ENCODE measurements at places on chromosomes 7 and 10.

DNA sequence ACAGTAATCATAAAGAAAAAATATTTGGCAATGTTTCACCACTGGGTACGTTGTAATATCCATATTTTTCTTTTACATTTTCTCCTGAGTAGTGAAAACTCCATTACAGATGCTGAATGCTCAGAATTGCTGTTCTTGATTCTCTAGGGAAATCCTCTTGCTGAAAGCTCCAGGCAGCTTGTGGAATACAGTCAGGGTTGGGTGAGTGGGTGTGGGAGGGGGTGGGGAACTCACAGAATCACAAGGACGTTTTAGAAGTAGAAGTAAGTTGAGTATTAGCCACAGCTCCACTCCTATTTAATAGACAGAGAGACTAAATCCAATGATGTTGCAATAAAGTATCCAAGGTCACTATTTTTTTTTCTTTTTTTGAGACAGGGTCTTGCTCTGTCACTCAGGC is 1270.9 kb downstream of the TYW1 start:
- peak; percentile 45 for DNase-seq

DNA sequence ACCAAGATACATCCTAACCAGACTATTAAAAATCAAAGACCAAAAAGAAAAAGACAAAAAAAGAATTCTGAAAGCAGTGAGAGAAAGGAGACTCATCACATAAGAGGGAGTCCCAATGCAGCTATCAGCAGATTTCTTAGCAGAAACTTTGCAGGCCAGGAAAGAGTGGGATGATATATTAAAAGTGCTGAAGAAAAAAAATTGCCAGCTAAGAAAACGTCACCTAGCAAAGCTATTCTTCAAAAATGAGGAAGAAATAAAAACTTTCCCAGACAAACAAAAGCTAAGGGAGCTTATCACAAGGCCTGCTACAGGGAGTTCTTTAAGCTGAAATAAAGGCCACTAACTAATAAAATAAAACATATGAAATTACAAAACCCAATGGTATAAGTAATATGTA is 40.5 kb upstream of the CDK6 start:
- DNase-seq = no peak

- DNase-seq = no peak
Measured at GRCh38 chr7:29852457-29852856, 46.1 kb downstream of the WIPF3 start.

GRCh38 chr10:70051848-70052247 is 798 bp upstream of the MACROH2A2 start:
- no peak for DNase-seq

DNA sequence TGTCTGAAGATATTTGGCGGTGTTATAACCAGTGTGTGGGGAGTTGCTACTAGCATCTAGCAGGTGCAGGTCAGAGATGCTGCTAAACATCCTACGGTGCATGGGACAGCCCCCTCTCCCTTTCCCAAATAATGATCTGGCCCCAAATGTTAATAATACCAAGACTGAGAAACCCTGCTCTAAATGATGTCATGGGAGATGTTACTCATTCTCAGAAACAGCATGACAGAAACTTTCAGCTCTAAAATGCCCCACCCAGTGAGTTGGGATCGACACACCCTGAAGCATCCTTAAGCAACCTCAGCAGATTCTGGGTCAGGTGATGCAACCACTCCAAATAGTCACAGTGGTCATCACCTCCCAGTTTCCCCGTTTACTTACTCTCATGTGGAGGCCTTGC is 108.8 kb upstream of the MPP7 start:
- DNase-seq = no peak

- DNase-seq = no peak
Measured at GRCh38 chr7:3283130-3283704, 17.8 kb upstream of the SDK1 start.

- no peak for DNase-seq
Measured at GRCh38 chr10:78420946-78421735, 387.5 kb downstream of the RPS24 start.

- DNase-seq = no peak
Measured at GRCh38 chr10:20173046-20173445, 356.8 kb downstream of the PLXDC2 start.

GRCh38 chr7:26688388-26688787 is 176.0 kb downstream of the SKAP2 start:
- peak; percentile 13 for DNase-seq

DNA sequence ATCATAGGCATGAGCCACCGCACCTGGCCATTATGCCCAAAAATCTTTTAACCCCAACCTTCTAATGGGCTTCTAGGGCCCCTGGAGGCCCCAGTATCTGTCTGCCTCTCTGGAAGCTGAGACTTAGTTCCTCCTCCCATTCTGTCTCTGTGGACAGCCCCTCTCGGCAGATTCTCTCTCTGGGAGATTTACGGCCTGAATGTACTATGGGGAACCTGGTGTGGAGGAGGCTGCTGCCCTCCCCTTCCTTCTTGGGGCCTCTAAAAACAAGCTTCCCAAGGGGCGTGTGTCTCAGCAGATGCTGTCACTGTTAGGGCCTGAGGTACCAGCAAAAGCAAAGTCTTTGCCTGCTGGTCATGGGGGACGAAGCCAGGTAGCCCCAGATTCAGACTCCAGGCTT is 35.8 kb upstream of the PRKAR1B start:
- DNase-seq = peak; percentile 21

DNA sequence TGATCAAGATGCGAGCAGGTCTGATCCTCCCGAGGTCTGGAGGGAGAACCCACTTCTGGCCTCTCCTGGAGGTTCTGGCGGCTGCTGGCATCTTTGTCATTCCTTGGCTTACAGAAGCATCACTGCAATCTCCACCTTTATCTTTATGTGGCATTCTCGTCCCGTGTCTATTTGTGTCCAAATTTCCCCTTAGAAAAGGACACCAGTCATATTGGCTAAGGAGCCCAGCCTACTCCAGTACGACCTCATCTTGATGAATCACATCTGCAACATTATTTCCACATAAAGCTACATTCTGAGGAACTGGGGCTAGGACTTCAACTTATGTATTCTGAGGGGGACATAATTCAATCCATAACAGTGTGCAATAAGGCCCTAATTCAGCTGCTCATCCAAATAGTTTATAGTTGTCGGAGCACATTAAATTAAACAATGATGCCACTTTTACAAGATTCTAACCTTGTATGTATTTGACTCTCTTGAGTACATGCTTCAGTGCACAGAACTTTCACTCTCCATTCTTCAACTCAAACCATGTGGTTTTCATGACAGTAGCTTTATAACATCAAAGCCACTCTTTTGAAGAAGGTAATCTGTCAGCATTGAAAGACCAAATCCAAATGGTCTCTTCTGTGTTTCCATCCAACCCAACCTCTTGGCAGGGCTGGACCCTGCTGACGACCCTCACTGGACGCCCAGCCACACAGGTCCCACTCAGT is 86.2 kb upstream of the DDC start:
- no peak for DNase-seq

- no peak for DNase-seq
Measured at GRCh38 chr10:586151-586550, 103.3 kb downstream of the DIP2C start.

DNA sequence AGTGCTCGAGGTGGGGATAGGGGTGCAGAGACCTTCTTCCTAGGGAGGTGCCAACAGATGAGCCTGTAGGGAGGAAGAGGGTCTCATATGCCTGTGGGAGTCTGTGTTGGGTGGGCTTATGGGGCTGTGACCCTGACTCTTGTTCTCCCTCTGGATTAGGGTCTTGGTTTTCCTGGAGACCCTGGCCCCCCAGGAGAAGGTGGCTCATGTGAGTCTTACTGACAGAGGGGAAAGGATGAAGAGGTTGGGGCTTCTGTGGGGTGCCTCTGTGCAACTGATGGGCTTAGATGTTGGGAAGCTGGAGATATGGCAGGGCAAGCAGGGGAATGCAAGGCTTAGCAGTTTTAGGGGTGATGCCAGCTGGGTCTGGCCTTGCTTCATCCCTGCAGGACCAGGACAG is 20.2 kb upstream of the VOPP1 start:
- DNase-seq = no peak

DNA sequence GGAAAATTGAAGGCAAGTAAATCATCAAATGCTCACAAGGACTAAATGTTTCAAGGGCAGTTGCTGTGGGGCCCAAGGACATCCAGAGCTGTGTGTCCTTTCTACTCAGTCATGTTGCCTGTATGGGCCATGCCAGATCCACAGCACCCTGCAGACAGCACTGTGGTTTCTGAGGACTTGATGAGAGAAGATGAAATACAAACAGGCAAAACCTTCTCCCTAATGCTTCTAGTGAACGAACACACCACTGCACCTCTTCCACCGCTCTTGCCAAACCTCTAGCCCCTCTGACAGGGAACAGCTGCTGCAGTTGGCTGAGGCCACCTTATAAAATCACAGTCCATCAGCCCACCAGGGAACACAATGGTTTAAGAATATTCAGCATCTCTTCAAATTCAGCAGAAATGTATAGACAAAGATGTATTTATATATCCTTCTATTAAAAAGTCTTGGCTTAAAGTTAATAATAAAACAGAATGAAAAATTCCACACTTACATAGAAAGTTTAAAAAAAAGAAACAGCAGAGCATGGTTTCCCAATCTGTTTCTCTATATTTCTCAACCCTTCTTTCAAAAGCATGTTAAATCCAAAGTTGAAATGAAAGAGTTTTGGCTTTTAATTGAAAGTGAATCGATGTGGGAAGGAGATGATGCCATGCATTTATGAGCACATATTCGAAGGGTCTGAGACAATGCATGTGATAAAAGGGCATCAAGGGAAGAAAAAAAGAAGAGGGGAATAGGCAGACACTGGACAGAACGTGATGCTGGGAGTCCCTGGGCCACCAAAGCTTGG is 14.0 kb downstream of the CYP3A7 start:
- no peak for DNase-seq

GRCh38 chr7:130937016-130937415 is 203.0 kb upstream of the KLF14 start:
- no peak for DNase-seq

- DNase-seq = no peak
Measured at GRCh38 chr10:52276986-52277385, 37.1 kb upstream of the DKK1 start.

DNA sequence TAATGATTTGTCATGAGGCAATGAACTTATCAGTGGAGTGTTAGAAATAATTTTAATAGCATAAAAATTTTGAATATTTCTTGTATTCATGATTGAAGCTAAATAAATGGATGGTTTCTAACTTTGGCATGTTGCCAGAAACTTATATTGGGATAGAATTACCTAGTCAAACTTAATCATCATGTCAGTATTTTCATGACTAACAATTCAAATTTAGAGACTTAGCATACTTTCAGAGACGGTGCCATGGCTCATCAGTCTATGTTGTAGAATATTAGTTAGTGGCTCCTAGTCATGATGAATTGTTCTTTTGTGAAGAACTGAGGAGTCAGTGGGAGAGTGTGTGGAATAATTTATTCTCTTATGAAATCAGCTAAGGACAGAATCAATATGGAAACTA is 599.6 kb upstream of the POT1 start:
- no peak for DNase-seq

GRCh38 chr7:36279926-36280315 is 109.7 kb upstream of the ANLN start:
- no peak for DNase-seq

- no peak for DNase-seq
Measured at GRCh38 chr7:34390103-34390502, 267.9 kb upstream of the NPSR1 start.

GRCh38 chr10:692682-693351 is 3.3 kb upstream of the DIP2C start:
- DNase-seq = no peak

DNA sequence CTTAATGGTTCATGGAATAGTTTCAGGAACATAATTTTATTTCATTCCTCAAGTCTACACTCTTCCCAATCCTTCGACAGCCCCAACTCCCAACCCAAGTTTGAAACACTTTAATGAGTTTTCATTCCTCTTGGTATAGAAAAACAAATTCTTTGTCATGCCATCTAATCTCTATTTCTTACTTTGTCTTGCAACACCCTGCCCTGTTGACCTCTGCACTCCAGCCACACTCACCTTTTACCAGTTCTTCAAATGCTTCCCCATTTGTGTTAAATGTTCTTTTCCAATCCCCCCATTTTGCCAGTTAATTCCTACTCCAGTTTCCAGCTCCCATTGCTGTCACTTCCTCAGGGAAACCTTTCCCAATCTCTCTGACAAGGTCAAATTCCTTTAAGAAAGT is 21.9 kb downstream of the ASAH2 start:
- DNase-seq = no peak

DNA sequence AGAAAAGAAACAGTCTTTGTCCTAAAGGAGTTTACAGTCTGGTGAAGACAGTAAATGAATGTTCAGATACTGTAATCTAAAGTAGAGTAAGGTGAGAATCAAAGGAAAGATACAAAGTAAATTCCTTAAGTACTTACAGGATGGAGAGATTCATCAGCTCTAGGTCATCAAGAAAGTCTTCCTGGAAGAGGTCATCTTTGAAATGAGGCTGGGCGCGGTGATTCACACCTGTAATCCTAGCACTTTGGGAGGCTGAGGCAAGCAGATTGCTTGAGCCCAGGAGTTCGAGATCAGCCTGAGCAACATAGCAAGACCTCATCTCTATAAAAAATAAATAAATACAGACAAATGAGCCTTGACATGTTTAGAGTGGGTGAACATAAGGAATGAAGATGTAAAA is 18.3 kb downstream of the FHIP2A start:
- no peak for DNase-seq

GRCh38 chr7:48528646-48529045 is 357.4 kb downstream of the ABCA13 start:
- DNase-seq = no peak
